ENCODE measurements at places on chromosomes 7 and 10.

GRCh38 chr7:141999058-141999623 is 3.5 kb downstream of the MGAM start:
- no peak for DNase-seq

GRCh38 chr7:21253740-21254687 is 173.9 kb upstream of the SP4 start:
- DNase-seq: no peak

- no peak for DNase-seq
Observed at GRCh38 chr10:126191192-126191591, 197.1 kb downstream of the ADAM12 start.

DNA sequence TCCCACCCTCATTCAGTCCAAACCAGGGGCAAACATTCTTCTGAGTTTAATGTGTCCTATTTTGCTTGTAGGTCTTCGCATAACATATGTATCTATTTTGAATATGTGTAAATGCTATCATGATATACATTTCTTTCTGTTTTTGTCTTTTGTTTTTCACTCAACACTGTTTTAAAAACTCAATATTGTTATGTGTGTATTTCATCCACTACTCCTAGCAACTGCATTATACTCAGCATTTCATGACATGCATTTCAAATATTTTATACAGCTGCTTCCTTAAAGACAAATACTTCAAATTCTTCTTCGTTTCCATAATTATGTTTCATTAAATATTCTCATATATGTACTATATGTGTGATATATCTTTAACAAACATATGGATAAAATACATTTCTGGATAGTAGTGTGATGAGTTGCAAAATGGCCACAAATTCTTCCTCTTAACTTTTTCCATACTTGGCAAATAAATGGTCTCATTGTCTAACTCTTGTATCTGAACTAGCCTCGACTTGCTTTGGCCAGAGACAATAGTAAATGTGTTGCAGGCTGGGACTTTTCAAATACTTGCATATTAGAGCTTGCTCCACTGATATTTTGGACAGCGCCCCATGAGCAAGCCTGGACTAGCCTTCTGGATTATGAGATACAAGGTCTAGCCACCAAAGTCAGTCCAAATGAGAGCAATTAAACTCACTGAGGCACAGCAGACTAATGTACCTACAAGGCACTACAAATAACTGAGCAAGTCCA is 539.7 kb upstream of the KCND2 start:
- DNase-seq: no peak

DNA sequence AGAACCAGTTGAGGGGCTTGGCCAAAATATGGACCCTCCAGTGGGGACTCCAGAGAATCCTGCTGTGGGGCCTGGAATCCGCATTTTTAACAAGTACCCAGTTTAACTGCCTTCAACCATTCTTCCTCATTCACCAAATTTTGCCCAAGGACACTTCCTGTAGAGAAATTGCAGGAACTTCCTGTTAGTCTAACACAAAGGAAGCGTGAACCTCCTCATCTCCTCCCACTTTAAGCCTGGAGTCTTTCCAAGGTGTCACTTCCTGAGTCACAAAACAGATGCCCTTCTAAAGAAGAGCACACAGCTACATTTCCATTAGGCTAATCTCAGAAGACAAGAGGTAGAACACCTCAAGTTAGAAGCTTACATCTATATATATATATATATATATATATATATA is 188.4 kb downstream of the PPP1R17 start:
- no peak for DNase-seq

DNA sequence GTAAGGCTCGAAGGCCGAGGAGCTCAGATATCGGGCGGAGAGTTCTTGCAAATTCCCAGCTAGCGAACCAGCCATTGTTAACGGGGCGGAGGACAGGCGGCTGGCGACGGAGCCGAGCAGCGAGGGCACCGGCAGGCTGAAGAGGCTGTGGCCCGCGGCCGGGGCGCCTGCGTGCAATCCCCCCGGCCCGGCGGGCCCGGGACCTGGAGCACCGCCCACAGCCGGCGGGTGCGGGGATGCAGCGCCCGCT is 4.1 kb downstream of the VAX1 start:
- DNase-seq: no peak

DNA sequence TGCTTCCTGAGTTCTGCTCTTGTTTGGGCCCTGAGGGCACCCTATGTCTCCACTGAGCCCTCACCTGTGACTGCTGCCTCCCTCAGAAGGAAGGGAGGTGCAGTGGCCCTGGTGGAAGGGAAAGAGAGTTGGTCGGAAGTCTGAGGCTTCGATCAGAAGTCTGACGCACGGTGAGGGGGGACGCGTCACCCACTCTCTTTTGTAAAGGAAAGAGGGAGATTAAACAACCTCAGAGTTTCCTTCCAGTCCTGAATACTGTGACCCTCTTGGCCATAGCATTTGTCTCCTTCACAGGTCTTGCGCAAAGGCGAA is 31.4 kb upstream of the TRIM8 start:
- no peak for DNase-seq

- no peak for DNase-seq
Observed at GRCh38 chr10:121325490-121326231, 272.6 kb downstream of the FGFR2 start.

GRCh38 chr7:133275008-133275407 is 22.1 kb downstream of the EXOC4 start:
- DNase-seq: no peak

GRCh38 chr10:51932530-51932929 is 233.1 kb upstream of the CSTF2T start:
- no peak for DNase-seq

DNA sequence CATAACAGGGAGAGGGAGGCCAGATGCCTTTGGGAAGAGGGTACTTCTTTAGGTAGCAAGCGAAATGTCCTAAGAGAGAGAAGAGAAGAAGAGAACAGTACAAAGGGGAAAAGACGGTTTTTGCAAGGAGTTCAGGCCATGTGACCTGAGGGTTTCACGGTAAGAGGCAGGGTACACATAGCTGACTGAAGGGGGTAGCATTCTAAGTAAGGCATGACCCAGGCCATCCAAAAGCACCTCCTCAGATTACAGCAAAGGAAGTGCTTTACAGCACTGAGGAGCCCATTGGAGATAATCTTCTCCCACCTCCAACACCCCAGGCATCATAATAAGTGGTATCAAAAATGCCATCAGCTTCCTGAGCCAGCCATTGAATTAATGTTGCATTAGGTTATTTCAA is 258.2 kb upstream of the NPY start:
- DNase-seq: no peak

GRCh38 chr7:28695300-28696295 is 262.5 kb downstream of the TRIL start:
- DNase-seq: no peak

DNA sequence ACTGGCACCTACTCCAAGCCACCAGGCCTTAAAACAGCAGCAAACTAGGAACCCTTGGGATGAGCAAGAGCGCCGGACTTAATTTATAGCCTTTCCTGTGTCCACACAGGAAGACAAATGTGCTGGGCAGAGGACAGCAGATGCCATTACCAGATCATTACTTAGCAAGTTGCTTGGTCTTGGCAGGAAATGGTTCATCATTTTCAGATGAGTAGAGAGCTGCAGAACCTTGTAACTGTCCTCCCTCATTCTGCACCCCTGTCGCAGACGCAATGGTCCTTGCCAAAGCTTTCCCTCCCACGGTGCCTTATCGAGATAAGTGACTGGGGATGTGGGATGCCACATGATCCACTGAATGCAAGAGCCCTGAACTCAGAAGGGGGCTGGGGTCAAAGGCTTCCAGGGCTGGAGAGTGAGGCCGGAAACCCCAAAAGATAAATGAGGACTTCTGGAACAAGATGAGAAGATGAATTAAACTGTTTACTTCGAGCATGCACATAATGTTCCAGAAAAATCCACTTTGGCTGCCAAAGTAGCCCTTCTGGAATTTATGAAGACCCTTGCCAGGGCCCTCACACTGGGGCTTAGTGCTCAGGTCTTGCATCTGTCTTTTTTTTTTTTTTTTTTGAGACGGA is 145.6 kb upstream of the ZNF32 start:
- DNase-seq: no peak

- no peak for DNase-seq
Observed at GRCh38 chr7:69893906-69894305, 295.6 kb downstream of the AUTS2 start.

- DNase-seq: no peak
Observed at GRCh38 chr10:62613424-62613823, 191.1 kb upstream of the ADO start.

DNA sequence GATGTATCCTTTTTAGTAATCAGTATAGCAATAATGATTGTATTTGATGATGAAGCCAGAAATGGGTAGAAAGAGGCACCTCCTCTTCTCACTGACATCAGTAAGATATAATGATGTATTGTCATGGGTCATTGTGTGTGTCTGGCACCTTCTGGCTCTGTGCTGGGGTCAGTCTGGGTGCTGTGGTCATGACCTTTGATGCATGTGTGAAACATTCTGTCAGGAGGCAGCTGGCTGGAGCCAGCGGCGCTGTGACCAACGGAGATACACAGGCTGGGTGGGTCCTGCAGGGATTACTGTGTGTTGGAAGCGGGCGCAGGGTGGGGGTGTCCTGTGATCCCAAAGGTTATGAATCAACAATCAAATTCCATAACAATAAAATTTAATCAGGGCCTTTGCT is 35.2 kb downstream of the EEPD1 start:
- DNase-seq: no peak

GRCh38 chr7:69232445-69233376 is 365.6 kb upstream of the AUTS2 start:
- DNase-seq: no peak

GRCh38 chr7:57399972-57400371 is 50.0 kb upstream of the ZNF716 start:
- no peak for DNase-seq

DNA sequence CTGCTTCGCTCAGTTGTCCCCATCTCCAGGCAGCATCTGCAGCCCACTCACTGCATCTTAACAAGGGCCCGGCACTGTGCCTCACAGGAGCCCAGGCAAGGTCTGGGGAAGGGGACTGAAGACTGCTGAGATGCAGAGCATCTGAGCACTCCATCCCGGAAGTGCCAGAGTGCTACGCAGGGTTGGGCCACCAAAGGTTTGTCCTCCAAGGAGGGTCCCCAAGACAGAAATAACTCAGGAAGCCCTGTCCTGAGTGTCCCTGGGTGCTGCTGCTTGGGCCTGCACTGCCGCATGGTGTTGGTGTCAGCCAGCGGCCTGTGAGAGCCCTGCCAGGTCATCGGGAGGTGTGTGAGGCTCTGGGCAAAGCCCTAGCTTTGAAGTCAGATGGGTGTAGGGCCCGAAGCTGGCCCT is 288.2 kb upstream of the ZMIZ1 start:
- DNase-seq: no peak

DNA sequence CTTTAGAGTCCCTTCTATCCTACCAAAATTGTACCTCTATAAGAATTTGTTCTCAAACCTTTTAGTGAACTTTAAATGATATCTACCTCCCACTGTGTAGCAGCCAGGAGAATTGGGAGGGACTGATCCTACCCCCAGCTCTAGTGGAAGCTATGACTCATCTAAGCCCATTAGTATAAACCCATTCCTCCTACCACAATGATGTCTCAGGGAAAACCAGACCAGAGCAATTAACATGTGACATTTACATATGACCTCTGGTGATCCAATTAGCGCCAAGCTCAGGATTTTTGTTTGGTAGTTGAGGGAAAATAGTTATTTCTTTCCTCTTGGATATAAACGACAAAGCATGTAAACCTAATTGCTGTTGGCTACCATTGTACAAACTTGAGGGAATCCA is 33.1 kb upstream of the R3HCC1L start:
- DNase-seq: no peak

GRCh38 chr10:38127812-38128211 is 33.7 kb downstream of the ZNF37A start:
- DNase-seq: no peak

GRCh38 chr7:5607951-5608656 is 173.4 kb downstream of the RNF216 start:
- no peak for DNase-seq

- no peak for DNase-seq
Observed at GRCh38 chr10:63260860-63261251, 127.7 kb downstream of the NRBF2 start.

DNA sequence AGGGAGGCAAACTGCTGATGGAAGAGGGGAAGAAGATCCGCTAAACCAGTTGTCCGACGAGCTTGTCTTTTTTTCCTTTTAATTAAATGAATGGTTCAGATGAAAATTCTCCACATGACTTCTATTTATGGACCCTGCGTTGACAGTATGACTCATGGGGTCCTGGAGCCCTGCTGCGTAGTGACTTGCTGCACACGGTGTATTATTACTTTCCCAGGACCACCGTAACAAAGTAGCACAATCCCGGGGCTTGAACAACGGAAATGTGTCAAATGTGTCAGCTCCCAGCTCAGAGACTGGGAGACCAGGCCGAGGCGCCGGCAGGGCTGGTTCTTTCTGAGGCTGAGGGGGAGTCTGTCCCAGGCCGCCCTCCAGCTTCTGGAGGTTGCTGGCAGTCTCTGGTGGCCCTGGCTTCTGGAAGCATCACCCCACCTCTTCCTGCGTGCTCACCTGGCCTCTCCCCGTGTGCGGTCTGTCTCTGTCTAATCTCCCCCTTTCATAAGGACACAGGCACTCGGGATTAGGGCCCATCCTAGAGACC is 33.8 kb upstream of the MNX1 start:
- DNase-seq: no peak

GRCh38 chr10:65194126-65194525 is 1672.9 kb downstream of the REEP3 start:
- DNase-seq: no peak

- DNase-seq: no peak
Observed at GRCh38 chr7:20735346-20736065, 51.2 kb downstream of the SP8 start.

- no peak for DNase-seq
Observed at GRCh38 chr10:106044503-106044902, 1120.0 kb downstream of the SORCS1 start.

- DNase-seq: no peak
Observed at GRCh38 chr7:12889391-12889790, 202.0 kb downstream of the ARL4A start.

- DNase-seq: no peak
Observed at GRCh38 chr7:6320791-6321190, 48.4 kb upstream of the CYTH3 start.

- DNase-seq: no peak
Observed at GRCh38 chr7:38453168-38453567, 178.0 kb downstream of the AMPH start.

GRCh38 chr7:118662266-118662665 is 437.8 kb downstream of the ANKRD7 start:
- no peak for DNase-seq

GRCh38 chr7:74084722-74085578 is 1.3 kb downstream of the LIMK1 start:
- no peak for DNase-seq

GRCh38 chr7:134936893-134937510 is 49.3 kb upstream of the AGBL3 start:
- DNase-seq: no peak

DNA sequence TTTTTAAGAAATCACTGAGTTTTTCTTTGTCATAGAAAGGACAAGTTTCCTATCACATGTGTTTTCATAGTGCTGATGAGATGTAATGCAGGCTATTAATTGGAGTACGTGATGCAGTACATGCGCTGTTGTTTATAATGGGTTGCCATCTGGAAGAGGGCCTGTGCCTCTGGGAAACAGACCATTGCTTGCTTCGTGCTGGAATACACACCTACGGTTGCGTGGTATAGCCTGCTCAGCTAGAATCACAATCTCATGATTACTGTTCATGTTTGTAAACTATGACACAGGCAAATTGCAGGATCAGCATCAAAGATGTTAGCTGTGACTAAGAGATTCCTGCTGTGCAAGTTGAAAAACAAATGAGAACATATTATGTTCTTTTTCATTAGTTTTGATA is 107.2 kb upstream of the STEAP1B start:
- no peak for DNase-seq

- no peak for DNase-seq
Observed at GRCh38 chr7:44536090-44536489, 5.0 kb downstream of the NPC1L1 start.

- no peak for DNase-seq
Observed at GRCh38 chr10:30368065-30368718, 19.1 kb upstream of the MTPAP start.
